ENCODE measurements at places on chromosomes 2 and 18.

GRCh38 chr2:175366815-175367214 is 185.3 kb upstream of the ATP5MC3 start:
- no peak for DNase-seq

DNA sequence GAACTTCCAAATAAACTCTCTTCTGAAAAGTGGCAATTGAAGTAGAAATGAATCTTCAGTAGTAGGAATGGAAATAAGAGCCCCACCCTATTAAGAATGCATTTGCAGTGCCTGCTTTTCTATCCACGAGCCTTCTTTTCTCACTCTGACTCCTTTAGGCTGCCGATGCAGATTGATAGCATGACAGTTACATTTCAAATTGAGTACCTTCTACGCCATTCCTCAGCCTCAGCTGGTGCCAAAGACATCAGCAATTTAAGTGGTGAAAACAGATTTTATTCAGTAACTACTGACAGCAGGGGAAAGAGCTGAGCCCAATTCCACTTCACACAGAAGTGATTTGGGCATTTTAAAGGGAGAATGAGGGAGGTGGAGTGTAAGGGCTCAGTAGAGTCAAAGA is 85.5 kb downstream of the PTH2R start:
- no peak for DNase-seq

DNA sequence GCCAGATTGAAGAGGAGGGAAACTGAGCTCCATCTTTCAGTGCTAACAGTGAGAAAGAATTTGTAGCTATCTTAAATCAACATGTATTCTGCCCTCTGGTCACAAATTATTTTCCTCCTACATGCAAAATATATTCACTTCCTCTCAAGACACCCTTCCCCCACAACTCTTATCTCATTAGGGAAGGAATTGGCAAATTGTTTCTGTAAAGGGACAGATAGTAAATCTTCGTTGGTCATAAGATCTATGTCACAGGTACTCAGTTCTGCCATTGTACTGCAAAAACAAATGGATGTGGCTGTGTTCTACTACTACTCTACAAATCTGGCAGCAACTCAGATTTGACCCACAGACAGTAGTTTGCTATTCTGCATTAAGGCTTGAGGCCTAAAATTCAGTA is 53.0 kb upstream of the CYP20A1 start:
- DNase-seq: no peak

- DNase-seq: no peak
These were observed 83.4 kb downstream of the DOCK10 start for GRCh38 chr2:224958873-224959272.
